A549 treated with GW870086 at 1 μM for 4 hours (cell line): ENCODE measurements at places on chromosomes 1 and 21. TPM values are rescaled to one million over a fixed set of nuclear protein-coding genes. Genes with fewer than 3 reads are reported as not detected.

Gene VN1R5
- total RNA-seq: not detected in 5 replicates

Gene PLA2G2F
- not detected in 5 replicates for total RNA-seq

Gene PRKAA2
- total RNA-seq: 1.5 to 2.5 TPM (median 2.0 TPM) in 5 replicates

Gene PCP4
- not detected in 5 replicates for total RNA-seq

Gene TDRD5
- 0.05 to 0.11 TPM (median 0.08 TPM) in 3 of 5 replicates, not detected in the others for total RNA-seq

Gene LRRC8C
- total RNA-seq: 8.1 to 13.6 TPM (median 11.7 TPM) in 5 replicates

Gene ROR1
- 8.3 to 12.3 TPM (median 10.7 TPM) in 5 replicates for total RNA-seq

Gene OR2L5
- total RNA-seq: not detected in 5 replicates
